ENCODE measurements at places on chromosomes 7 and 10.

DNA sequence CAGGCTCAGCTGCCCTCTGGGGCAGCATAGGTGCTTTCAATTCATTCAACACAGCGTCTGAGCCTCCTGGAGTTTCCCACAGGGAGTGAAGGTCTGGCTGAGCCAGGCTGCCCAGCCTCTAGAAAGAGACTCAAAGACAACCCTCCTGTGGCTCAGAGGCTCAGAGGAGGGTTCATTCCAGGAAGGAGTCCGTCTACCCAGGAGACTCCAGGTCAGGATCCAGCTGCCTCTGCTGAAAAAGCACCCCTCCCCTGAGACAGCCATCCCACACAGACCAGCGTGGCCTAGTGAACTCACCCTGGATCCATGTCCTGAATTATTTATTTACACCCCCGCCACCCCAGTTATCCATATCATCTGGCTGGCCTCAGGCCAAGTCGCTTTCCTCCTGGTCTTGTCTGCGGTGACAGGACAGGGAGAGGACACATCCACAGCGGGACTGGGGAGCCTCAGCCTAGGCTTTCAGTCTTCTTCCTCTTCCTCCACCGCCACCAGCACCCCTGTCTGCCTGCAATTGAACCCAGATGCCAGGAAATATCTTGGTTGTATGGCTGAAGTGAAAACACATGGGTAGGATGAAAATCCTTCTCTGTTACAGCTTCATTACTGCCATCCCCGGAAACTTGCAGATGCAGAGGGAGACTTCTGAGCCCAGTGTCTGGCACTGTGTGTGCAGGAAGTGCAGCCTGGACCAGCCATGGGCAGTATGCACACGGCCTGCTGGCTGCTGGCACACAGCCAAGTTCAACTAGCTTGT is 44.0 kb upstream of the COL13A1 start:
- peak; percentile 0 for DNase-seq

GRCh38 chr10:106938513-106938912 is 226.0 kb downstream of the SORCS1 start:
- DNase-seq: no peak

DNA sequence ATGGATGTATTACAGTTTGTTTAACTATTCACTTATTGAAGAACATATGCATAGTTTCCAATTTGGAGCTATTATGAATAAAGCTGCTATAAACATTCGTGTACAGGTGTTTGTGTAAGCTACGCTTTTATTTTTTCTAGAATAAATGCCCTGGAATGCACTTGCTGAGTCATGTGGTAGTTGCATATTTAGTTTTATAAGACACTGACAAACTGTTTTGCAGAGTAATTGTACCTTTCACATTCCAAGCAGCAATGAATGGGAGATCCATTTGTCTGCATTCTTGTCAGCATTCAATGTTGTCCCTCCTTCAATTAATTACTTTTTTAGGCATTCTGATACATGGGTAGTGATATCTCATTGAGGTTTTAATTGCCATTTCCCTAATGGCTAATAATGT is 373.6 kb upstream of the GHITM start:
- no peak for DNase-seq

- DNase-seq: no peak
Measured at GRCh38 chr10:47065903-47066302, 154.7 kb downstream of the PTPN20 start.

DNA sequence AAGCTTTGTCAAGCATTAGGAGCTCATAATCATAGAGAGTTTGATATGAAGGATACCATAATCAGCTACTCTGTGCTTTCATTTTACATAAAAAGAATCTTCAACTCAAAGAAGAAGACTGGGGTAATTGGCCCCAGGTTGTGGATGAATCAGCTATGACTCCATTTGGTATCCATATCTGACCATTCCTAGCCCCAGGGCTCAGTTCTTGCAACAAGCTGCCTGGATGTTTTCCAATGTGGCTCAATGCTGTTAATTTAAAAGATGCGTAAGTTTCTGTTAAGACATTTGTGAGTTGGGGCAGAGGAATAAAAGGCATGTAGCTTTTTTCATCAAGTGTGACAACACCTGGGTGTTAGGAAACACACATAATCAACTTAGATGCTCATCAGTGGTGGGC is 951.1 kb downstream of the NRG3 start:
- DNase-seq: no peak

DNA sequence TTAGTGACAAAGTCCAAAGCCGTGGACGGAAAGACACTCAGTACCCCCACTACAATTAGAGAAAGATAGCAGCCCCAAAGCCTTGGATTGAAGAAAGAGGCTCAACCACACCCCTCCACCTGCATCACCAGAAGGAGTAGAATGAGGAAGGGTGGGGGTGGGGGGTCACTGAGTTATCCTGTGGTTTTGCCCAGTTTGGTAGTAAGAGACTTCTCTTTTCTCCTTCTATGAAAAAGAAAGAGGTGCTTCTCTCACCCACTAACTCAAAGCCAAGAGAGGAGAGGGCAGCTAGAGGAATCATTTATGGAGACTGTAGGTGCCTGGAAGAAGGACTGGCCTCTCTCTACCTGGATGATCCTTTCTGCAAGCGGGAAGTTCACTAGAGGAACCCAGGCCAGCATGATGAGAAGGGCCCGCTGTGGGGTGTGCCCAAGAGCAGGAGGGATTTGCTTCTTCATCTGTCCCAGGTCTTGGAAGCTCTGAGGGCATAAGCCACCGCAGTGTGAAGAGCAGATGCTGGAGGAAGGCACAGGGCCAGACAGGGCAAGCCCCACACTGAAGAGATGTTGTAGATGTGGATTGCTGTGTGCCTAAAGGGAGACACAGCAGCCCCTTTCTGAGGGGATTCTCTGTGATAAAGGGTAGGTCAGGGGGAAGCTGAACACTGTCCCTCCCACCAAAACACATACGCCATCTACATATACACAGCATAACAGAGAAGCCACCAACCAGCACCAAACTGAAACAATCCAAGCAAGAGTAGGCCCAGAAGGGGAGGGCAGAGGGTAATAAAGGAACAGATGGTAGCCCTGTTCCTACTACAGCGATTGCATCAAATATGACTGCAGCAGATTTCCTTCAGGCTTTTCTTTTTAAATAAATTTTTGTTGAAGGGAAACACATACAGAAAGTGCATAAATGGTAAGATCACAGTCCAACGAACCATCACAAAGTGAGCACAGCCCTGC is 25.8 kb upstream of the LANCL2 start:
- DNase-seq: no peak

- DNase-seq: peak; percentile 13
Measured at GRCh38 chr7:148286150-148286549, 304.4 kb upstream of the C7orf33 start.

GRCh38 chr7:156928406-156928747 is 21.1 kb upstream of the NOM1 start:
- DNase-seq: no peak

DNA sequence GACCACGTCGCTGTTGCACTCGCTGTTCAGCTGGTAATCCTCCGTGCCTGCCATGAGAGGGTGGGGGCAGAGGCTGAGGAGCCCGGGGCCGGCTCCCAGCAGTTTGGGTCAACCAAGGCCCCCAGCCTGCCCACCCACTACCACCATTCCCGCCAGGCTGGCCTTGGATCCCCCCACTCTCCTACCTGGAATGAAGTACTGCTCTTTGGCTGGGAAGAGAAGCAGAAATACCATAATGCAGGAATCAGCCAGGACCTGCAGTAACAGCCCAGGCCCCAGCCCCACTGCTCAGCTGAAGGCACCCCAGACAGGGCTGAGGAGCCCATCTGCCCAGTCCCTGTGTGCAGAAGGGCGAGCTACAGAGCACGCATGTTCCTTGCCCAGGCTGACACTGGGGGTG is 138.0 kb downstream of the SLIT1 start:
- DNase-seq: no peak

DNA sequence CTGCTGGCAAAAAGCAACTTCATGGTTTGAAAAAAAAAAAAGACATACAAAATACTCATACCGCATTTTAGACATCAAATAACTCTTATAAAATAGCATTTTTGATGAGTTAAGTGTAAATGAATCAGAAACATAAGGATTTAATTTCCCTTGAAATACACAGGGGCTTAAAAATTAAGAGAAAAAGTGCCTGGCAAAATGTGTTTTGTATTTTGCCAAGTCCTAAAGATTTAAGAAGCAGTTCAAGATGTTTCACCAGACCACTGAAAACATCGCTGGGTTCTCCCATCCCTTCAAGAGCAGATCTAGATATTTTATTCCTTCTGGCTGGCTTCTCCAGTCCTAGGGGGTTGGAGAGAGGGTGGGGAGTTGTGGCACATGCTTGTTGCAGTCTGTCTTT is 396.4 kb downstream of the INHBA start:
- DNase-seq: no peak

GRCh38 chr7:151494298-151495284 is 25.1 kb downstream of the RHEB start:
- DNase-seq: no peak

DNA sequence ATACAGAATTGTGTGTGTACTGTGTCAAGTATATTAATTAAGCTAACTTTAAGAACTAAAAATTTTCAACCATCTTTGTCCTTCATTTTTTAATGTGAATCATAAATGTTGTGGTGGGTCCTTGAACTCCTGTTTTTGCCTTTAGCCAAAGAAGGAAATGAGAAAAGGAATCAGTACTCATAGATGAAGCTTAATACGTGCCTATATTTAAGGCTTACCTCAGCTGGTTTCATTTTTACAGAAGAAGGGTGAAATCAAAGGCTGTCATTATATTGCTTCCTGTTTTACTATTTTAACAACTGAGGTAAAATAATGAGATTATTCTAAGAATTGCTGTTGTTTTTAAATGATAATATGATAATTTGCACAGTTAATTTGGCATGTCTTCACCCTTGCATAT is 6.3 kb upstream of the SNX13 start:
- no peak for DNase-seq

DNA sequence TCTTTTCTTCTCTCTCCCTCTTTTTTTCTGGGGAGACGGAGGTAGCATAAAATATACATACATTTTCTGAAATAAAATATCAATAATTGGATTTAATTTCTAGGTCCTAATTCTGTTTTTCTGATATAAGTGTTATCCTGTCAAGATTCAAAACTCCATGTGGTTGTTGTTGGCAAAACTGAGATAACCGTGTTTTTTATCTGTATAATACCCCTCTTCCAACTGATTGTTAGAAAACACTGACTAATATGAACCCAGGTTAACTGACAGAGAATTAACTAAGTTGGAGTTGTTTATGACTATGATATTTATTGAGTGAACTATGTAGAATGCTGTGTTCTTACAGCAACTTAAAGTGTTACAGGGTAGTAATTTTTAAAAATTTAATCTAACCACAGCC is 236.5 kb upstream of the KAT6B start:
- DNase-seq: no peak

DNA sequence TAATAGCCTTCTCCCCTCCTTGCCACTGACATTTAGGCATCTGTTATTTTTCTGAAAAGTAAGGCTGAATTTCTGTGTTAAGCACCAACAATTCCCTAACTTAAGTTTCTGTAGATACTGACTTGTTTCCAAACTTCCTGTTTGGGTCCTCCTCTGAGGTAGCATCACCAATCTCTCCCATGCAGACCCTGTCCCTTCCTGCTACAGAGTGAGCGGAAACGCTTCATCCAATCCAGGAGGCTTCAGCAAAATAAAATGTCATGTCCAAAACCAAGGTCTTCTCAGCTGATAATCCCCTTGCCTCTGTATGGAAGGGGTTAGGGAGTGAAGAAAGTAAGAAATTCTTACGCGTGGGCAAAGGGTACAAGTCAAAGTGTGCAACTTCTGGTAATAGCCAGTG is 29.9 kb downstream of the XPNPEP1 start:
- no peak for DNase-seq

- no peak for DNase-seq
Measured at GRCh38 chr10:71187600-71187999, 24.8 kb upstream of the UNC5B start.

GRCh38 chr7:127903892-127904669 is 127.2 kb downstream of the LRRC4 start:
- no peak for DNase-seq

GRCh38 chr7:105760551-105761447 is 115.6 kb downstream of the ATXN7L1 start:
- DNase-seq: no peak

DNA sequence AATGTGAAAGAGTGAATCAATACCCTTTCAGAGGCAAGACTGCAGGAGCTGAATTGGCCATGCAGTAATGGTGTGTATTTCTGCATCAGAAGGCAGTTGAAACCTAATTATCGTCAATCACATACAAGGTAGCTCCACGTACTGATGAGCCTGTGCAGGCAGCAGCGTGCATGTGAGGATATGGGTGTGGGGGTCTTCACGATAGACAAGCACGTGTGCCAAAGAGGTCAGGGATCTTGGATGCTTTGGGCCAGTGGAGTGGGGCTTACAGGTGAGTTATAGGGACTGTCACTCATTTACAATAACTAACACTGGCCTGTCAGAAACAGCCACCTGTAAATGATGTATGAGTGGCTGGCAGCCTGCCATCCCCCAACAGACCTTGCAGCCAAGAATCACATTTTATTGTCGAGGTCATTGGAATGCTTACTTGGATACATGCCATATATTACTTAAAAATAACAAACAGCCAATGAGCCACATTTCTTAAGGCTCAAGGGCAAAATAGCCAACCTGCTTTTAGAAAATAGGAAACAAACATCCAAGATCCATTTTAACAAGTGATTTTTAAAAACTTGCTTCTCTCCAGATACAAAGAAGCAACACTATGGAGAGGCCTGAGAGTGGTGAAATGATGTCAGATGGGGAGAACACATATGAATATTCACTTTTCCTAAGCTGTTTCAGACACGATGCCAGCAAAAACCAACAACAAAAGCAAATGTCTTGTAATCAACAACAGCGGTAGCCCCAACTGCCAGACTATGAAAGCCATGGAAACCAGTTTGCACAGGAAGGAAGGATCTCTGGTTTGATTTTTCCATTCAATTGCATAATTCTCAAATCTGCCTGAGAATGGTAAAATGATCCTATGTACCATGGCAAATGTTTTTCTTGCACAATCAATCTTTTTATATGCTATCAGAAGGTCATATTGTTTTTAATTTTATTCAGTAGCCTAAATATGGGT is 210.7 kb downstream of the SKAP2 start:
- DNase-seq: peak; percentile 78

DNA sequence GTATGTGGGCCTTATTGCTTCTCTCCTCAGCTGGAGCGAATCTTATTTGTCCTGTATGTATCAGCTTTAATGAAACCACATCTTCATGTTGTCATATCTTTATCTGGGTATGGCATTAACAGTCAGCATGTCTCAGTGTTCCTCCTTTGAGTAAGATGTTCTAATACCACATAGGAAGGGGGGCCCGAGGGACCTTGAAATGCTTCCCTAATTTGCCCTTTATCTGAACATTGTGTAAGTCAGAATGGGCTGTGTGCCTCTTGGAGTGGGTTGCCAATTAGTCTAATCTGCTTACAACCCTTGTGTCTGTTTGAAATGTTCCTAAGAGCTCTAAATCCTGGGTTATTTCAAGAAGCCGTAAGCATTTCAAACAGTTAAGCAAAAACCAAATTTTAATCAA is 623.8 kb downstream of the SUGCT start:
- no peak for DNase-seq

DNA sequence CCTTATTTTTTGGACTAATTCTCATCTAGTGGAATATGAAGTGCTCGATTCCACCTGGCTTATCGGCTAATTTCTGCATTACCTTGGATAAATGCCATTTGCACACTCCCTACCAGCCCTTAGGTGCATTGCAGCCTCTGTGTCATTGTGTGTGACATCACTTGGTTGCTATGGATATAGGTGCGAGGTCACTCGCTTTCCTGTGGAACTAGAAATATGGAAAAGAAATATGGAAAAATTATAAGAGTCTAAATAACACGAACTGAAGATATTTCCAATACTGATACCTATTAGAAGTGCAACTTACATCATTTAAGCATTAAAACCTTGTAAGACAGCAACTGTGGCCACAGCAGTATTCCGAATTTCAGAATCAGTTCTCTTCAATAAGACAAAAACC is 2.0 kb downstream of the YWHAG start:
- DNase-seq: no peak

- DNase-seq: no peak
Measured at GRCh38 chr7:150417239-150417638, 33.2 kb upstream of the GIMAP8 start.
